Smooth muscle cell of the umbilical artery (primary cell): ENCODE measurements at places on chromosomes 6 and 20. TPM values are rescaled to one million over a fixed set of nuclear protein-coding genes. Genes with fewer than 3 reads are reported as not detected.

Gene TFAP2A
- total RNA-seq, result not detected in 2 replicates

Gene E2F3
- total RNA-seq, result 7.1 and 11.7 TPM in 2 replicates

Gene CST7
- not detected in 2 replicates for total RNA-seq

Gene TM9SF4
- total RNA-seq, result 42.8 and 54.8 TPM in 2 replicates

Gene IPCEF1
- total RNA-seq, result not detected in 2 replicates

Gene EYA4
- total RNA-seq, result under 0.01 TPM in 1 of 2 replicates, not detected in the other
